Karpas-422 (cell line): ENCODE measurements at places on chromosomes 4 and X. TPM values are rescaled to one million over a fixed set of nuclear protein-coding genes. Genes with fewer than 3 reads are reported as not detected.

GDPD2 gene
- total RNA-seq, result not detected in 2 replicates

RAB39B gene
- 9.7 and 14.3 TPM in 2 replicates for total RNA-seq

GPR143 gene
- total RNA-seq, result not detected in 2 replicates

DNA sequence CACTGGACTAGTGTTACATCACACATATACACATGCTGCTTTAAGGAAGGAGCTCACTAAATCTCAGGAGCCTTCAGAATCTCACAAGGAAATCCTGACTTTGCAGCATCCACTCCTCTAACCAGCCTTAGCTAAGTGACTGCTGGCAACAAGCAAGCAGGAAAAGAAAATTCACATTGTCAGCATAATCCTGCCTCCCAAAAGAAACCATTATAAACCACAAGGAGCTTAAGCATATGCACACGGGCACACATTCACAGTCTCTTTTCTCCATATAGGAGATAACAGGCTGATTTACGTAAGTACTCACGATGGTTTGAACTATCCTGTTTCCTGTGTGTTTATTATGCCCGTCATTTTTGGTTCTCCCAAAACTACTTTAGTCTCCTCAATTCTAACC lies 136.3 kb downstream of the TMEM144 start:
- DNase-seq, result no peak

DNA sequence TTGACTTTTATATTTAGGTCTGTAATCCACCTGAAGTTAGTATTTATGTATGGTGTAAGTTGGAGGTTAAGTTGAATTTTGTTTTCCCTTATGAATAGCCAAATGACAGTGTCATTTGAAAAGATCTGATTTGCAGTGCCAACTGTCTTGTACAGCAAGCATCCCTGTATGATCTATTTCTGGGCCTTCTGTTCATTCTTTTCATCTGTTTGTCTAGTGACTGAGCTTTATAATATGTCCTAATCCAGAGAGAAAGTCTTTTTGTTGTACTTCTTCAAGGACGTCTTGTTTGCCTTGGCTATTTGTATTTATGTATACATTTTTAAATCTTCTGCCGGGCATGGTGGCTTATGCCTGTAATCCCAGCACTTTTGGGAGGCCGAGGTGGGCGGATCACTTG lies 39.6 kb downstream of the CDKL5 start:
- no peak for DNase-seq

SMR3B gene
- total RNA-seq, result not detected in 2 replicates

DNA sequence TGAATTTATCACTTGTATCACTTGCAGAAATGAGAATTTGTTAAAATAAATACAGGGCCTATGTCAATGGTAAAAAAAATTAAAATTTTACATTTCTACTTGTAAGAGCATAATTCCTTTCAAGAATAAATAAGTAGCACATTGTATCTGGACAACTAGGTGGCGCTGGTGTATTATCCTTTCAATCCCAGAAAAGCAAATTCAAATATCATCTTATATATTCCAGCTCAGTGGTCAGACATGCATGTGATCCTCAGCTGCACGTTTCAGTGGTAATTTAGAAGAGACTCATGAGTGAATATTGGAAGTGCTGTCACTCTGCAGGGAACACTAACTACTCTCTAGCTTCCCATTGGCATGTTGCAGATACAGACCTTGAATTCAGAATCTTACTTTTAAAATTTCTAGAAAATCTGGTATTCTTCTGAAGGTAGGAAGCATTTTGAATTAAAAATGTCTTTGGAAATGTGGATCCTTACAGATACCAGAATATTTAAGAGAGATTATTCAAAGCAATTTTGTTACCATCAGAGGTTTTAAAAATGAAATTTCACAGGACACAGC lies 1414.7 kb upstream of the TENM3 start:
- DNase-seq, result peak; percentile 58

DNA sequence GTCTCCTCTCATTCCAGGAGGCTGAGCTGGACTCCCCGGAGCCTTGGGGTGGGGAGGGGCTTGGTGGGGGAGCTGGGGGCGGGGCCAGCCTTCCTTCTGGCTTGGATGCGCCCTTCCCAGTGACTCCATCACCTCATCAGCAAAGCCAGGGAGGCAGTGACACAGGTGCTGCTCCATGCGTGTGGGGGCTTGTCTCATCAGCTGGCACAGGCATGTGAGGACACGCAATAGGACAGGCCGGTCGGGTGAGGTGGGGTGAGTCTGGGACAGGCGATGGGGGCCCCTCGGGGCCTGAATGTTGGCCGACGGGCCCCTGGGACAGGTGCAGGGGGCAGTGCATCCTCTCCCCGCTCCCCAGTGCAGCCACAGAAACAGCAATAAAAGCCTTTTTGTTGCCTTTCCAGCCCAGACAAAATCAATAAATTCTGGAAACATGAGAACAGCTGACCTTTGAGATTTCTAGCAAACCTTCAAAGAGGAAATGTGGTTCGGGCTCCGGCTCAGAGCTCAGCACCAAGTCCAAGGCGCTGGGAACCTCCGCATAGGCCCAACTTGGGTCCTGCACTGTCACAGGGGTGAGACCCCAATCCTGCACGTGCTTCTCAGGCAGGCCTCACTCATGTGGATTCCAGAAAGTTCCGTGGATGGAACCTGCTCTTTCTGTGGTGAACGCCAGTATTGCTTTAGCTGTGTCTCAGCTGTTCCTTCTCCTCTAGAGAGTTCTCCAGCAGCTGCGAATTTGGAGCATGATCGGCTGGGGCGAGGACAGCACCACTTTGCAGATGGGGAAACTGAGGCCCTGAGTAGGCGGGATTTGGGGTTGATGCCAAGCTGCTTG lies 18.5 kb downstream of the ADRA2C start:
- DNase-seq, result no peak

GRCh38 chr4:2386717-2387116 lies 31.7 kb downstream of the ZFYVE28 start:
- no peak for DNase-seq

- no peak for DNase-seq
These were observed 34.9 kb upstream of the FHDC1 start for GRCh38 chr4:152901205-152901604.

DNA sequence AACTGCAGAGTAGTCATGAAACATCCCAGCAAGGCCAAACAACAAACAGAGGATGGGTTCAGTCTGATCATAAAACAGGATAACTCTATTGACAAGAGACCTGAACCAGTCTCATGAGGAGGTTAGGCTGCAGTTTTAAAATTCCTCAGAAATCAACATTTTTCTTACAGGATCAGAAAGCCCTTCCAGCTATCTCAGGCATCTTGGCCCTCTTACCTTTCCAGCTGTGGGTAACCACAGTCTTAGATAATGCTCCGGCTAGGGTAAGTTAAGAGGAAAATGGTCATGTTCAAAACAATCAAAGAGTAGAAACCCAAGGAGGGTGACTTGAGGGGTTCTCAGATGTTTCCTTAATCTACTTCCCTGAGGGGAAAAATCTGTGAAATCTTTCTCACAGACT lies 5.1 kb downstream of the CTSO start:
- no peak for DNase-seq

GRCh38 chr4:151671541-151672059 lies 89.2 kb downstream of the GATB start:
- DNase-seq, result no peak

WNK3 gene
- 0.04 TPM in 2 replicates for total RNA-seq

NDST4 gene
- total RNA-seq, result not detected in 2 replicates

STK32B gene
- total RNA-seq, result not detected in 2 replicates

- peak; percentile 71 for DNase-seq
These were observed 644.1 kb downstream of the MID1IP1 start for GRCh38 chrX:39445336-39445735.

SEL1L3 gene
- 222 and 271 TPM in 2 replicates for total RNA-seq

DNA sequence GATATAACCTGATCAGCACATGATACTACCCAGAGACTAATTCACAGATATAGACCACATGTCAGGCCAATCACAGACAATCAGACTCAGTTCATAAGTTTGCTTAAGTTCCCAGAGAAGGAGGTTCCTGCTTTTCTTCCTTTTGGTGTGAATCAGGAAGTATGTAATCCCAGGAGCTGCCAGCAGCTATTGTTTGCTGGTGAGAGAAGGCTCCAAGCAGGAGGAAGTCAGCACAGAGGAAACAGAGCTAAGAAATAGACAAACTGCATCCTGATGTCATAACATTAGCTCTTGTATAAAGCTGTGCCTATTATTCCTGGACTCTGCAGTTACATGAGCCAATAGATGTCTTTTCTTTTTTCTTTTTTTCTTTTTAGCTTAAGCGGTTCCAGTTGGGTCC lies 50.9 kb downstream of the UCHL1 start:
- no peak for DNase-seq

GRCh38 chr4:27289704-27290103 lies 429.1 kb downstream of the STIM2 start:
- DNase-seq, result no peak

GRCh38 chrX:97763391-97763790 lies 879.7 kb downstream of the RPA4 start:
- no peak for DNase-seq

- no peak for DNase-seq
These were observed 1686.5 kb upstream of the PCDH7 start for GRCh38 chr4:29033703-29034102.

CNGA2 gene
- total RNA-seq, result not detected in 2 replicates

GAB3 gene
- 3.5 and 26.2 TPM in 2 replicates for total RNA-seq

GRCh38 chrX:3697220-3697684 lies 16.2 kb downstream of the PRKX start:
- no peak for DNase-seq

- DNase-seq, result no peak
These were observed 46.8 kb upstream of the BCOR start for GRCh38 chrX:40144576-40144975.

CENPVL3 gene
- not detected in 2 replicates for total RNA-seq

CD40LG gene
- total RNA-seq, result not detected in 2 replicates

GRCh38 chrX:71214604-71215337 lies 8.3 kb upstream of the GJB1 start:
- DNase-seq, result no peak

DNA sequence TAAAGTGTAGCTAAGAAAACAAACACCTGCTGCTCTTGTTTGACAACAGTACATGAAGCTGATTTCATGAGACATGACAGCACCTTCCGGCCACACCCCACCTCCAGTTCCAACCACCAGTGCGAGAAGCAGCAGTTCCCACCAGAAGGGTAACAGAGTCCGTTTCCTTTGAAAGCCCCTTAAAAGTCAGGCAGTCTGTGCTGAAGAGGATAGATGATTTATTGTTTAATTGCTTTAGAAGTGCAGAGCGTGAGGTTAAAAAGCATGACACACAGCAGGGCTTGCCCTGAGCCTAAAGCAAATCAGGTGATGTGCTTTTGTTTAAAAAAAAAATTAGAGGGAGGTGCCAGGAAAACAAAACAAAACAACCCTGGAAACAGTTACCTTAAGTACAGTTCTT lies 82.6 kb downstream of the HADH start:
- no peak for DNase-seq

- DNase-seq, result no peak
These were observed 9.3 kb upstream of the LIN54 start for GRCh38 chr4:83019794-83020494.

- DNase-seq, result no peak
These were observed 206.7 kb downstream of the RASL11B start for GRCh38 chr4:53068755-53069330.

GRCh38 chrX:131783555-131784308 lies 239.4 kb upstream of the STK26 start:
- DNase-seq, result peak; percentile 95

DNA sequence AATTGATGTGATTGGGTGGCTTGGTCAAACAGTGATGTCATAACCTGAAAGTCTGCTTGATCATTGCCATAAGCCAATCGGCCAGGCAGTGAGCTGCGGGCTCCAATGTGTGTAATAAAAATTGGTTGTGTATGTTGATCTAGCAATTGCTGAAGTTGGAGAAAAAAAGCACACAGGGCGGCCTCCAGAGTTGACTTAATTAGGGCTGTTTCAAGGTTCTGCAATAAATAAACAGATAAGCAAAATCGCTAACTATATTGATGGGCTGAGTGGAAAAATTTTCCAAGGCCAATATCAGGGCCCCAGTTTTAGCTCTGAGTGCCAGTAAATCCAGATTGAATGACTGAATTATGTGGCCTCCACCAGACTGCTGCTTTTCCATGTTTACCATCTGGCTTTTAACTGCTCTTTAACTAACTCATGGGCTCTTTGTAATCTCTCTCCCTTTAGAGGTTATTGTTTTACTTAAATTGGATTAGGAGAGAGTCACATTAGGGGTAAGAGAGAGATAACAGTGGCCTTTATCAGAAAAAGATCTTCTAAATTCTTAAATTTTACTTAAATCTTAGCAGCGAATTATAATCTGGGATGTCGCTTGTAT lies 160.6 kb upstream of the WDFY3 start:
- no peak for DNase-seq

CXorf49 gene
- total RNA-seq, result not detected in 2 replicates

ARHGAP24 gene
- 40.0 and 65.1 TPM in 2 replicates for total RNA-seq

DNA sequence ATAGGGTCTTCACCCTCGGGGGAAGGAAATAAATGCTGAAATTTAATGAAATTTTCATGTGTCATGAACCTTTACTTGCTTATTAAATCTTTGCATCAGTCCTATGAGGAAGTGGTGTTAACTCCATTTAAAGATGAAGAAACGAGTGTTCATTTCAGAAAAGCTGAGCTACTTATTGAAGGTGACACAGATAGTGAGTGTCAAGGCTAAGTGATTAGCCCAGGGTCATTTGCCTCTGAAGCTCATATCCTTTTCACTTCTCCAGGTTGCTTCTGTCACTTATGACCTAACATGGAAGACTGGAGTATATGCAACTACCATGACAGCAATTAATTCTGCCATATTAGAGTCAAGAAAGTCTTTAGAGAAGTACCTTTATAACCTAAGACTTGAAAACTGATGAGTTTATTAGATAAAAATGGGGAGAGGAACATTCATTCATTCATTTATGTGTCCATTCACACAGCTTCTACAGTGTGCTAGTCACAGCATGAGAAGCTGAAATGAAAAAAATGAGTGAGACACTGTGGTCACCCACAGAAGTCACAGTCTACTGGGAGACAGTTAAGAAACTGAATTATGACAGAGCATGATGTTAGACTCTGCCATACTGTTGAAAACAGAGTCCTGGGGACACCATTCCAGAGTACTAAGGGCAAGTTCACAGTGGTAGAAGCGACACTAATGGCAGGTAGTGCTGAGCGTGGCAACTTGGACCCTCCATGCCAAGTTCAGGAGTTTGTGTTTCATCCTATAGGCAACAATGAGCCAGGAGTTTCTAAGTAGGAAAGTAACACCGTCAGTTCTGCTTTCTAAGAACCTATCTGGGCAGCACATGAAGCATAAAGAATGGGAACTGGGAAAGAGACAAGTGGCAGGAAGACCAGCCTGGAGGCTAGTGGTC lies 21.3 kb downstream of the ALPK1 start:
- no peak for DNase-seq

DNA sequence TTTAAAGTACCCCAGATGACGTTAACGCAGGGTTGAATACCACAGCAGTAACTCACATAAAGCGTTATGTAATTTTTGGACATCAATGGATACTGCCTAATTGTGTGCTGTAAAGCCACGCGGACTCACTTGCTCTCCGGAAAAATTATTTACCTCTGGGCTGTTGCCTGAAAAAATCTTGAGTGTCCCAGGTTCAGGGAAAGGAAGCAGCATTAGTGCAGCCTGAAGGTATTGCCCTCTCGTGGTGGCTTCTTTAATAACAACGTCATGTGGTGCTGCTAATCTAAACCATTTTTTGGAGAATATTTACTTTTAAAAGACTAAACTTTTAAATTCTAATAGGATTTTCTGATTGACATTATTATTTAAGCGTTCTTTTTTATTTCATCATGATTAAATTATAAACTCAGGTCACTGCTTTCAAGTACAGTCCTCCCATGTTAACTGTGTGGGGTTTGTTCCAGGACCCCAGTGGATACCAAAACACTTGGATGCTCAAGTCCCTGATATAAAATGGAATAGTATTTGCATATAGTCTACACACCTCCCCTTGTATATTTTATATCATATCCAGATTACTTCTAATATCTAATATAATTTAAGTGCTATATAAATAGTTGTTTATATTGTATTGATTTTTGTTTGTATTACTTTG lies 384.8 kb downstream of the FAM133A start:
- DNase-seq, result peak; percentile 62
